Pons (tissue), 1 donor: ENCODE measurements at places on chromosomes 1 and 21.

- DNase-seq = no peak
Observed at GRCh38 chr21:45869121-45870007, 112.2 kb upstream of the COL6A1 start.

- DNase-seq = peak; percentile 35
Observed at GRCh38 chr1:243959998-243960397, 91.1 kb upstream of the ZBTB18 start.

DNA sequence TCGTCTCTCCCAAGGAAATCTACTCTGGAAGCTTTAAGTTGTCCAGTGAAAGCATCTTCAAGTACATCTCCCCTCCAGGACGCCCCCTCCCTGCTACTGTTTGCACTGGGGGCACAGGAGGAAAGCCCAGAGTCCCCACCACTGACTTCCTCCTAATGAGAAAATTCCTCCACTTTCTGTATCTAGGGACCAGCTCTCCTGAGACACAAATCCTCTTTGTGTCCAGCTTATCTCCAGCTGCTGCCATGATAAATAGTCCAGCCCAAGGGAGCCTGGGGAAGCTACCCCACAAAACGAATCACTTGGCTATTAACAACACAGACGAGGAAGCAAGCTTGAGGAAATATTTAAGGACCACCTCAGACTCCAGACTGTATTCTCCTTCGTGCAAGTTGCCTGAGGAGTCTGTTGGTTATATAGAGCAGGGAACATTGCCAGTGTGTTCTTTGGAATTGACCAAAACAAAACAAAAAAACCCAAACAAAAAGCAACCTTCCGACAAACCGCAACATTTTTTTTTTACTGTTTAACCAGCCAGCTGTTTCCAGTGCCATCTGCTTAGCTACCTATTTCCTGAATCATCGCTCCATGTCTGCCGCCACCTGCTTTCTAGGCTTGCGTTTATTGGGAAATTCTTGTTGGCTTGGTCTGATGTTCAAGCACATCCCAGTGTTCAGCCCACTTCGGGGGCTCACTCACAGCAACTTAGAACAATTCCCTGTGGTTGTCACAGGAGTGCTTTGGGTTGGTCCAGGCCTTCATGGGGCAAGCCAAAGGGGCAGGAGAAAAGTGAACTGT is 7.7 kb downstream of the C1orf226 start:
- no peak for DNase-seq

- peak; percentile 14 for DNase-seq
Observed at GRCh38 chr21:26405735-26406361, 167.2 kb downstream of the CYYR1 start.

DNA sequence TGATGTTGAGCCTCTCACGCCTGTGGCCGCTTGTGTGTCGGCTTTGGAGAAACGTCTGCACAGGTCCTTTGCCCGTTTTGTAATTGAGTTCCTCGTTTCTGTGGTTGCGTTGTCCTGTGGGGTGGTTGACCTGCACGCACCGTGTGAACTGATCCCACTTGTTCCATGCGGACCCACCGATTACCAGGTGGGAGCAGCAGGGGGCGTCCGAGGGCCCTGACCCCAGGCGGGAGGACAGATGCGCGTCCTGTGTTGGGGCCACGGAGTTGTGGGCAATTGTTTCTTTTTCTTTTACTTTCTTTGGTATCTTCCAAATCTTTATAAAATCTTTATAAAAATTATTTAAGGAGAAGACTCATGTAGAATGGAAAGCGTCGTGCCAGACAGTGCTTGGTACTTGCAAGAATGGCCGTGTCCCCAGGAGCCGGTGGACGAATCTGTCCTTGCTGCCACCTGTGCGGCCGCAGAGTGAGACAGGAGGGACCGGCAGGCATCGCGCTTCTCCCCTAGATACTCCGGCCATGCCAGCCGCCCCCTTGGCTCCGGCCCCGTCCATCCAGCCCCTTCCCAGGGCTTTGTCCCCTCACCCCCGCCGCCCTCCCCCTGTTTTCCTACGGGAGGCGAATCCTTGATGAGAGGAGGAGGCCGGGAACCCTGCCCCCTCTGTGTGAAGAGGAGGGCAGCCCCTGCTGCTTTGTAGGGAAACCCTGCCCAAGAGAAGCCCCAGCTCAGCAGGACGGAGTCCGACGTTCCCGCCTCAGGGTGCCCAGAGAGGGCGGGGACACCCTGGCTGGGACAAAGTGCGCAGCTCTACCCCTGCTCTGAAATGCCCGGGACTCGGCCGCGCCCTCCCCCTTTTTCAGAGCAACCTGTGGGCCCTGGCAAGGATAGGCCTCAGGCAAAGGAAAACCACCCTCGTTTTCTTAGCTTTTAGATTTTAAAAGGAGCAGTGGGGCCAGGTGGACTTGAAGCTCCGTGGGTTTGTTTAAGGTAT is 41.7 kb downstream of the PRKCZ start:
- DNase-seq = peak; percentile 54

DNA sequence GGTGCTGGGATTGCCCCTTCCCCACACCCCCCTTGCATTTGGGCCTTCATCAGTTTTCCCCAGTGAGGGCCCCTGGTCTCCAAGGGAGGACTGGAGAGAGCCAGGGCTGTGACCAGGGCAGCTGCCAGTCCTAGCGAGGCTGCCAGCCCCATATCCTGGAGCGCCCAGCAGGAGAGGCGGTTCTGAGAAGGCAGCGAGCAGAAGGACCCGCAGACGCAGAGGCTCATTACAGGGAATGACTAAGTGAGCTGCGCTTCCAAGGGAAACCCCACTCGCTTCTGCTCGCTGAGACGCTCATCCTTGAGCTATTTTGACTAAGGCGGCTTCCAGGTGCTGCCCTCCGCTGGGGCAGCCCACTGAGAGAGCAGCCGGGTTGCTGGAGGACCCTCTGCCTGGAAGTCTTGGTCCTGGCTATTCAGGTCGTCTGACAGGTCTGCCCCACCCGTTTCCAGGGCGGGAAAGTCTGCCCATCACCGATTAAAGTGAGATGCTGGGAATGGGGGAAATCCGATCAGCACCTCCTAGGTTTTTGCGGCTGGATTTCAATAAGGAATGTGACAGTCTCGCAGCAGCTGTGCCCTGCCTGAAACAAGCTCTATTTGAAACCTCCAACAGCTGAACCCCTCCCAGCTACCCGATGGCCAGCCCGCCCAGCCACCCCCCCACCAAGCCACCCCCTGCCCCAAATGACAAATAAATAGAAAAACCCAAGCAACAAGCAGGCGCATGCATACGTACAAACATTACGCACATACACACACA is 2.8 kb downstream of the KCNN3 start:
- DNase-seq = no peak
